Lower lobe of right lung (tissue), 2 donors: ENCODE measurements at places on chromosomes 12 and 14.

DNA sequence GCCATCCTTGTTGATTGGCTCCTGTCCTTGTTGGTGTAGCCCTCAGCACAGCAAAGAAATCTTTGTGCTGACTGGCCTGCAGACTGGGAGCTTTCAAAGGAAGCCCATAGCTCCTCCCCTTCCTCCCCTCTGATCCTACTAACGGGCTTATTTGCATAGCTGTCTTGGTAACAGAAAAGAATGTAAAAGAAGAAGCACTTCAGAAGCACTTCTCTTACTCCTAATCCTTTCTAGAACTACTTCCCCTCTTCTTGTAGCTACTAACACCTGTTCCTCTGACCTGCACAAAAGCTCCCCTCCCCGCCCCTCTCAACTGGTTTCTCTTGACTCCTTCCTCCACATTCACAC, 14.3 kb upstream of the RIC8B start:
- DNase-seq = peak; percentile 55

- DNase-seq = peak; percentile 18
Observed at GRCh38 chr14:64737391-64738280, 33.4 kb downstream of the PLEKHG3 start.

GRCh38 chr14:87940382-87940781, 52.6 kb downstream of the GALC start:
- no peak for DNase-seq

GRCh38 chr12:71297930-71298329, 140.1 kb upstream of the TSPAN8 start:
- DNase-seq = no peak

- DNase-seq = no peak
Observed at GRCh38 chr12:19244312-19244711, 114.8 kb downstream of the PLEKHA5 start.

GRCh38 chr14:26872515-26873361, 274.9 kb upstream of the NOVA1 start:
- DNase-seq = no peak

DNA sequence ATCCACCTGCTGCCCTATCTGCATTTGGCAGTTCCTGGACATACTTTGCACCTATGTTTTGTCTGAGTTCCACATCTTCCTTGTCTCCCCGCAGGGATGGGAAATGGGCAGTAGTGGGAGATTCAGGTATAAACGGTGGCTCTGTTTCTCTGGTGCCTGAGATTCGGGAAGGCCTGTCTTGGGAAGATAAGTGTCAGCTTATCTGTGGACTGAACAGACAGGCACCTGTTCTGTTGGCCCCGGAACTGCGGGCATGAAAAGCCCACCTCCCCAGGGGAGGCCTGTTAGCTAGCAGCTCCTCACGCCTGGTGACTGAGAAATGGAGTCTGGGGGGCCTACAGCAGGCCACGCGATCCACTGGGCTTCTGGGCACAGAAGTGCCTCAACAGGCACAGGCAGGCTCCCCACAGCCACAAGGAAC, 5.8 kb downstream of the PHB2 start:
- DNase-seq = no peak

GRCh38 chr12:76633415-76633814, 73.8 kb upstream of the OSBPL8 start:
- DNase-seq = no peak

DNA sequence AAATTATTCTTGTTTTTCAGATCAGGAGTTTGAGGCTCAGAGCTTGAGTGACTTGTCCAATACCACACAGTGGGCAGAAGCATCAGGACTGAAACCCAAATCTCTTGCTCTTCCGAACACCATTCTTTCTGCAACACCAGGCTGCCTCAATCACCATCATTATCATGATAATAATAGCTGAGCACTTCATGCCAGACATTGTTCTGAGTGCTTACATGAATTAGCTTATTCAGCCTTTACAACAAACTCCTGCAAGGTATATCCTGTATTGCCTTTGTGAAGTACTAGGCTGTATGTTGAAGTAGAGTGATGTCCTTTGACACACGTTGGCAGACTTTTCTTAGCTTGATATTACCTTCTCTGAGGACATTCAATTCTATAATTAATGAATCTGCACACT, 257.4 kb upstream of the ATP2B1 start:
- DNase-seq = no peak

DNA sequence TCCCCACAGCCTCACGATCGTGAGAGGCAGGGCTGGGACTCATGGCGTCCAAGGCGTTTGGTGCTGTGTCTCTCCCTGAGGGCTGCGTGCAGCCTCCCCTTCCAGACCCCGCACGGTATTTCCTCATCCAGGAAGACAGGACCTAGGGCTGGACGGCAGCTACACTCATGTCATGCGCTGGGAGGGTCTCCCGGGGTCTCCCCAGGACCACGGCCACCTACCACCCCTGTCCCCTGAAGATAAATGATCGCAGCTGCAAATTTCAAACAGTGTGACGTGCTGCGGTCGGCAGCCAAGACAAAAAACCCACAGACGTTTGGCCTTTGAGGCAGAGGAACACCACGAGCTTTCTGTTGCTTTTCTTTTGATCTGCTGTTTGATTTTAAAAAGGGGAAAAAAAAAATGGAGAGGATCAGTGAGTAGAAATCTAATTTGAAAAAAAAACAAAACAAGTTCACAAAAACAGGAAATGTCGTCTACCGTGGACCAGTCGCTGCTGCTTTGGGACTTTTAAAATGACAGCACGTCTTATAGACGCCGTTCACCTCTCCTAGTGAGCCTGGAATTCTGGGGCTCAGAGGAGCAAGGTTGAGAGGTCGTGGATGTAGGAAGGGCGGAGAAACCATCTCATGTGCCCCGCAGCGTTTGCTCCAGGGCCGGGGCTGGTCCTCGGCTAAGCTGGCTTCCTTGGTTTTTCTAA, 237.6 kb downstream of the SLC41A2 start:
- no peak for DNase-seq

GRCh38 chr14:102605029-102605428, 12.6 kb downstream of the RCOR1 start:
- DNase-seq = no peak

DNA sequence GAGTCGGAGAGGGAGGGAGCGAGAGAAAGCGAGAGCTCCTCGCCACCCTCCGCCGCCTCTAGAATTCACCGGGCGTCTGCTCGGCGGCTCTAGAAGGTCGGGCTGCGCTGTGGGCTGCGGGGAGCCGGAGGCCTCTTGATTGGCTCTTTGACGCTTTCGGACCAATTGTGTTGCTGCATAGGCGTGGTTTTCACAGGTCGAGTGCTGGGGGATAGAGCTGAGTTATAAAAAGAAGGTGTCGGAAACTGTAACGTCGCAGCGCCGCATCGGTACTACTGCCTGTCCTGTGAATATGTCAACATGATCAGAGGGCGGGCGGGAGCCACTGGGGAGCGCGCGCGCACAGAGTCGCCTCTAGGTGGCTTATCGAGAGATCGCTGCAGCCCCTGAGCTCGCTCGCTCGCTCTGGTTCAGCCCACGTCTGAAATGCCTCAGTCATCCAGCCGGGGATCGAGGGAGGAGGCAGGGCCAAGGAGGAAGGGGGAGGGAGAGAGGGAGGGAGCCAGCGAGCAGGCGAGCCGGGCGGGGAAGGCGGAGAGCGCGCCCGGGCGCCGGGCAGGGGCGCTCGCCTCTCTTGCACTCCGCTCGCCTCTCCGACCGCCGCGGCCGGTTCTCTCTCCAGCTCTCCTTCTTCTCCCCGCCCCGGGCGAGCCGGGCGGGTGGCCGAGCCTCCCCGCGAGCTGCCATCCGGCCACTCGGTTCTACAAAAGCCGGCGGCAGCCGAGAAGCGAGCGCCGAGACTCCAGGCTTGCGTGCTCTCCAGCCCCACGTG, at the start of gene TBX3:
Gene TBX3, minus strand, starts transcription at position 78 of the 772 bp plus-strand sequence. CDS start 975 bp downstream, outside the sequence.
- DNase-seq = peak; percentile 85

DNA sequence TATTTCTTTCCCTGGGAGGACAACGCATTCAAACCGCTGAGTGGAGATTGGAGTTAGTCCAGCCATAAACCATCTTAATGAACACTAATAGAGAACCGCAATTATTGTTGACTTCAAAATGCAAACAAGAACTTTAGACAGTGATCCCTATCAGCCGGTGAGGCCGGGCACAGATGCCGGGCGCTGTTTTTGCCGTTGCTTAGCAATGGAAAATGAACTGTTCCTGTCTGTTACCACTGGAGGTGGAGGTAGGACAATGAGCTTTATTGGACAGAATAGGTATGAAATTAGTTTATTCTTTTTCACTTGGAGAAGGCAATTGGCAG, 216.8 kb downstream of the TTC8 start:
- DNase-seq = no peak

GRCh38 chr12:66647034-66647691, 31.7 kb downstream of the GRIP1 start:
- DNase-seq = no peak

GRCh38 chr14:69845787-69846186, 33.4 kb upstream of the SMOC1 start:
- no peak for DNase-seq

- no peak for DNase-seq
Observed at GRCh38 chr12:26564391-26564790, 268.6 kb downstream of the ITPR2 start.

GRCh38 chr12:24600996-24601395, 347.9 kb downstream of the BCAT1 start:
- DNase-seq = no peak

DNA sequence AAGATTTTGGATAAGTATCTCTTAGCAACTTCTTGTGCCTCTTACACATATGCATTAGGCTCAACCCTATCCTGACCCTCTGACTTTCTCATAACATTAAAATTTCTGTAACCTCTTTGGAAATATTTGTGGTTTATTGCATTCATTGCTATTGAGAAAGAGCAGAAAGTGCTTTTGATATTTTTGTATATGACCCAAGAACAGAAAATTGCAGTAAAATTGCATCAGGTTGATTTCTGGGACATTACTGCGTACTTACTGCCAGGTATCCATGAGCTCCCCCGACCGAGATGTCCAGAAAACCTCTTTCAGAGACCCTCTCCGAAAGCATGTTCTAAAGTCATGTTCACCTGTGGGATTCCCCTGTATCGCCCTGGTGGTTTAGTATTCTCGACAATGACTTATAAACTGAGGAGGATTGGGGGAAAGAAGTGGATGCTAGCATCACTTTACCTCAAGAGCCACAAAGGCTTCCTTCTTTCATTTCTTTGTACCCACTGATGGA, 14.5 kb upstream of the IL22 start:
- DNase-seq = no peak

- no peak for DNase-seq
Observed at GRCh38 chr14:100739306-100739705, 12.6 kb downstream of the DLK1 start.

DNA sequence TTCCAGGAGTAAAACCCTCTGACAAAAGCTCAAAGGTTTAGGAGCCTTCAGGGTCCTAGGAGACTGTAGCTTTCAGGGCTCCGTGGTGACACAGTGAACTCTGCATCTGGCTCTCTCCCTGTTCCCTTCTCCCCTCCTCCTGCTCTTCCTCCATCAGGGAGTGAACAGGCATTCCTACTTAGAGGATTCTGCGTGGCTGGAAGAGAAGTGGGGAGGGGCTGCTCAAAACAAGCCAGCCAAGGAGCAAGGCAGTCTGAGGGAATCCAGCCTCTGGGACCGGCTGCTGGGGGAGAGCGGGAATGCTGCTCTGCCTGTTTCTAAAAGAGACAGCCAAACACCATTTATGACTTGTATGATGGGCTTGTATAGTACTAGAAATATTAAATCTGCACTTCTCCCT, 49.5 kb downstream of the RBMS2 start:
- DNase-seq = no peak

DNA sequence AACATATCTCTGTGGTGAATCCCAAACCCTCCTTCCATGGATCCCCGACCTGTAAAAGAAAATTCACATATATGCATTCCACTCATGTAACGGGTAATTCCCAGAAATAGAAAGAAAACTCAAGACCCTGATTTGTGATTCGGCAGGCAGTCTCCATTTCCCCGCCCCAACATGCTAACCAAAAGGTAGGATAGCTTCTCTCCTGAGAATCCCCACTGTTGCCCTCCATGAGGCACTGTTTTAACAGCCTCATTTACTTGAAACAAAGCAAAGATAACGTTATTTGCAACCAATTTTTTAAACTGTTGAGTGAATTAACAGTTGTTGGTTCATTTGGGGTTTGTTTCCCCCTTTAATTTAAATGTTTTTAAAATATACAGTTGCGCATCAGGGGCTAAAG, 774 bp upstream of the SLC2A13 start:
- no peak for DNase-seq

DNA sequence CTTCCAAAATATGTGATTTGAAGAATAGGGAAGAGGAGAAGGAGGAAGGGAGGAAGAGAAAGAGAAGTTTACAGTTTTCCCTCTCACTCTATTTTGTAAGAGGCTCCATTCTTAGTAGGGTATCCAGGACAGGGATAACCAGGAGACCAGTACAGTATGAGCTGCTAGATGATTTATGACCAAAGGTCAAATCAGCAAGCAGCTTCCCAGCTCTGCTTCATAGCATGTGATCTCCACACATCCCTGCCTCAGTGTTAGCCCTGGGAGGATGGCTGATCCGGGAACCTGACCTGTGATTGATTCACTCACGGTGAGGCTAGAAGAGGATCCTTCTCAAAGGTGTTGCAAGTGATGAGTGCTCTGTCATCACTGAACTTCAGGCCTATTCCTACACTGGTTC, 16.6 kb downstream of the RDH12 start:
- no peak for DNase-seq

- no peak for DNase-seq
Observed at GRCh38 chr12:15932971-15933370, 21.8 kb downstream of the DERA start.

DNA sequence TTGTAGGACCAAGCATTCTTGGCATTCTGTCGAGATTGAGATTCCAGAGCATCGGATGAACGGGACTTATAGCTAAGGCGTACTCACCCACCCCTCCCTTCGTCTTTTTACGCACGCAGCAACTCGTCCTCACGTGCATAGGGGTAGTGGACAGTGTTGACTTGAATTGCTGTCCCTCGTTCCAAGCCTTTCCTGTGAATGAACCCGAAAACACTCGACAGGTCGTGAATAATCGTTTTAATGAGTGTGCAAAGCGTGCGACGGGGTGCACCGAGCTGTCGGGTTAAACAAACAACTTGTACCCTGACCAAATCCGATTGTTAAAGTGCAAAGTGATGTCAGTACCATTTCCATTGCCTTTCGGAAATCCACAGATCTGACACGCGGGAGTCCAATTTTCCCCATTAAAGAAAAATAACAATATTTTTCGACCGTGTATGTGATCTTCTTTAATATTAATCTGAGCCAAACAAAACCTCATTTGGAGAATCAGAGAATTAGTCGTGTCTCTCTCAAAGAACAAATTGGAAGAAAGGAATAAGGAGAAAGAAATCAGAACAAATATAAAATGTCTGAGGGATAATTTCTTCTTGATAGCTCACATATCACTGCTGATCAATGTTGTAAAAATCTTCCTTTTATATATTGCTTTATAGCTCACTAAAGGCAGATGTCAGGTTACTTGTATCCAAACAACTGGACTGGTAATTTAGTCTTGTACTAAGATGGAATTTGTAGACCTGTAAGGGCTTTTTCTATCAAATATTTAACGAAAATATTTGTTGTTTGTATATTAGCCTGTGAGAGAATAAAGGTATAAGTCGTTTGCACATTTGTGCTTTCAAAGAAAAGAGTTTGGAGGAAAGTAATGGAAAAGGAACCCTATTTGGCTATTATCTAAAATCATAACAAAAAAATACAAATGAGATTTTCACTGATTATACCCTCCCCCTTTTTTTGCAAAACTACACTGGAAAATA, 11.8 kb downstream of the FOXG1 start:
- no peak for DNase-seq

- peak; percentile 79 for DNase-seq
Observed at GRCh38 chr12:124667506-124668326, 100.3 kb upstream of the NCOR2 start.

- DNase-seq = no peak
Observed at GRCh38 chr14:99781091-99781490, 12.1 kb upstream of the EML1 start.

GRCh38 chr14:23546450-23547035, 5.0 kb downstream of the ZFHX2 start:
- DNase-seq = no peak

- no peak for DNase-seq
Observed at GRCh38 chr12:851913-852312, 97.6 kb downstream of the RAD52 start.
